ENCODE measurements at places on chromosomes 2 and 18.
A peak's percentile ranks its signal among the peaks of the same experiment; 100 is the strongest.

- H3K36me3 ChIP-seq: peaks cover 27% of the 10 kb centered on the region
- H3K4me3 ChIP-seq: no peak overlapping the region
- no peak for DNase-seq
- peak overlapping the region; percentile 7 for H3K27ac ChIP-seq
- no peaks in the 10 kb centered on the region for H3K4me1 ChIP-seq
- no peaks in the 10 kb centered on the region for H3K27me3 ChIP-seq
These were observed 41.8 kb downstream of the PTCD3 start for GRCh38 chr2:86147793-86148192.

- no peaks in the 10 kb centered on the region for H3K4me1 ChIP-seq
- no peaks in the 10 kb centered on the region for H3K36me3 ChIP-seq
- no peak overlapping the region for H3K4me3 ChIP-seq
These were observed 67.6 kb upstream of the RBBP8 start for GRCh38 chr18:22865354-22866116.

GRCh38 chr2:55923091-55923981, at the start of gene EFEMP1:
Gene EFEMP1, minus strand, starts transcription at chr2:55923782. Its CDS starts 1,342 bp downstream, at chr2:55922440.
- peaks cover 13% of the 10 kb centered on the region for H3K27me3 ChIP-seq
- no peaks in the 10 kb centered on the region for H3K36me3 ChIP-seq
- H3K27ac ChIP-seq: no peak within 1 kb of the TSS
- DNase-seq: no peak
- H3K4me3 ChIP-seq: no peak within 1 kb of the TSS
- H3K4me1 ChIP-seq: peaks cover 2% of the 10 kb centered on the region

- H3K4me3 ChIP-seq: no peak overlapping the region
- peaks cover 6% of the 10 kb centered on the region for H3K36me3 ChIP-seq
- peaks cover 17% of the 10 kb centered on the region for H3K4me1 ChIP-seq
- DNase-seq: no peak
- H3K27ac ChIP-seq: no peak overlapping the region
These were observed 69.1 kb upstream of the ID2 start for GRCh38 chr2:8612734-8613179.

DNA sequence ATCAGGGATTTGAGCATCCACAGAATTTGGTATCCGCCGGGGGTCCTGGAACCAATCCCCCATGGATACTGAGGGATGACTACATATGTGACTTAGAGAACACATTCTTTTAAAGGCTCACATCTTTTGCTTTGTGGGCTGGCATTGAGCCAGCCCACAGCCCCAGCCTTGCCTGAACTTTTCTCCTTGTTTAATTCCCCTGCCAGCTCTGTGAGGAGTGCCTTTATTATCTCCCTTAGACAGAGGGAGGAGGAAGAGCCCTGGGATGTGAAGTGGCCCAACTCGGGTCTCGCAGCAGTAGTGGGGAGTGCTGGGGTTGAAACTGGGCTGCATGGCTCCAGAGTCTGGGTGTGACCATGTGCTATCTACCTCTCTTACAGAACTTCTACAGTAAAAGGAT, 7.6 kb downstream of the TTC39C start:
- DNase-seq: no peak
- peak overlapping the region; percentile 97 for H3K27ac ChIP-seq
- H3K4me1 ChIP-seq: peaks cover 86% of the 10 kb centered on the region
- no peaks in the 10 kb centered on the region for H3K27me3 ChIP-seq

GRCh38 chr2:113795405-113795920, 39.0 kb upstream of the SLC35F5 start:
- H3K4me1 ChIP-seq: peaks cover 8% of the 10 kb centered on the region
- H3K4me3 ChIP-seq: no peak overlapping the region
- peaks cover 8% of the 10 kb centered on the region for H3K27me3 ChIP-seq
- no peak overlapping the region for H3K27ac ChIP-seq

DNA sequence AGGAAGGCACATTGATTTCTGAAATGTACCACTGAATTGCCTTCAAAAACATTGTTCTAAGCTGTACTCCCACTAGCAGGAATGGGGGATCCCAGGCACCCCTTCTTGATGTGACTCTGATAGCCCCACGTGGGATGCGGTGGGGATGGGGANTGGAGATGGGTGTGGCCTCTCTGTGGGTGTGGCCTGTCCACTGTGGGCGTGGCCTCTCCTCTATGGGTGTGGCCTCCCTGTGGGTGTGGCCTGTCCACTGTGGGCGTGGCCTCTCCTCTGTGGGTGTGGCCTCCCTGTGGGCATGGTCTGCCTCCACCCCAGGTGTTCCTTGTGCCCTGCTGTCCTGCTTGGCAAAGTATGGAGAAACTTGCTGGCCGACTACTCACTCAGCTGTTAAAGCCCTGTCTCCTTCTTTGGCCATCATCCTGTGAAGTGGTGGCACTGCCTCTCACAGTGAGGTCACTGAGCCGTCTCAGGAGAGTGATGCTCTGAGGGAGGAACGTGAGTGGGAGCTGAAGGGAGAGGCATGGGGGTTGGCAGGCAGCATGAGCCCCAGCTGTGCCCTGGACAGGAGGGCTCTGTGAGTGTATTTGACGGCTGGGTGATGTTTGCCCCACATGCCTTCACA, 6.7 kb upstream of the PARD6G start:
- H3K36me3 ChIP-seq: no peaks in the 10 kb centered on the region
- no peak for DNase-seq
- H3K27ac ChIP-seq: no peak overlapping the region
- H3K4me1 ChIP-seq: peaks cover 4% of the 10 kb centered on the region
- no peak overlapping the region for H3K4me3 ChIP-seq

GRCh38 chr2:104078431-104079157, 775.3 kb upstream of the POU3F3 start:
- H3K36me3 ChIP-seq: peaks cover 5% of the 10 kb centered on the region
- no peak for DNase-seq
- H3K4me1 ChIP-seq: no peaks in the 10 kb centered on the region
- H3K27me3 ChIP-seq: no peaks in the 10 kb centered on the region

- no peak overlapping the region for H3K27ac ChIP-seq
- no peaks in the 10 kb centered on the region for H3K4me1 ChIP-seq
- no peaks in the 10 kb centered on the region for H3K36me3 ChIP-seq
- H3K27me3 ChIP-seq: peaks cover 2% of the 10 kb centered on the region
- no peak overlapping the region for H3K4me3 ChIP-seq
These were observed 66.8 kb downstream of the LINC00305 start for GRCh38 chr18:64082054-64082453.

DNA sequence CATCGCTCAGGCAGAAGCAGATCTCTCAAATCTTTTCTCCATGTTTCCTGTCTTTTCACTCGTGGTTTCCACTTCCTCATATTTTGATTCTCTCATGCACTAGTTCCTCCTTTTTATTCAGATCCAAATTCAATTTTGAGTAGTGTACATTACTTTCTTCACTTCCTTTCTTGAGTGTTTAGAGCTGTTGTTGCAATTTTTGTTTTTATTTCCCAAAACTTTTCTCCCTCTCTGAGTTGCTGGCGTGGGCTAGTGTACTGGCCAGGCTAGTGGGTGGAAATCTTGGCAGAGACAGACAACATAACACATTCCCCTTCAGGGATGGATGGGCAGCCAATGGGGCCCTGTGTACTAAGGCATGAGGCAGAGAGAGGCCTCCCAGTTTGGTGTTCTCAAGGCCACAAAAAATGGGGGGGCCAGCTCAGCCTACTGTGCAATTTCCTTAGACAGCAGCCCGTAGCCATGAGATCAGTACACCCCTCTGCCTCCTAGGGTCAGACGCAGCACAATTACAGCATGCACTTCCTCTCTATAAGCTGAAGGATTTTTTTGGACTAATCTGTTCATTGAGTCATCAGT, 145.1 kb upstream of the PID1 start:
- no peaks in the 10 kb centered on the region for H3K4me1 ChIP-seq
- no peaks in the 10 kb centered on the region for H3K27me3 ChIP-seq
- DNase-seq: no peak
- H3K27ac ChIP-seq: no peak overlapping the region
- H3K4me3 ChIP-seq: no peak overlapping the region

DNA sequence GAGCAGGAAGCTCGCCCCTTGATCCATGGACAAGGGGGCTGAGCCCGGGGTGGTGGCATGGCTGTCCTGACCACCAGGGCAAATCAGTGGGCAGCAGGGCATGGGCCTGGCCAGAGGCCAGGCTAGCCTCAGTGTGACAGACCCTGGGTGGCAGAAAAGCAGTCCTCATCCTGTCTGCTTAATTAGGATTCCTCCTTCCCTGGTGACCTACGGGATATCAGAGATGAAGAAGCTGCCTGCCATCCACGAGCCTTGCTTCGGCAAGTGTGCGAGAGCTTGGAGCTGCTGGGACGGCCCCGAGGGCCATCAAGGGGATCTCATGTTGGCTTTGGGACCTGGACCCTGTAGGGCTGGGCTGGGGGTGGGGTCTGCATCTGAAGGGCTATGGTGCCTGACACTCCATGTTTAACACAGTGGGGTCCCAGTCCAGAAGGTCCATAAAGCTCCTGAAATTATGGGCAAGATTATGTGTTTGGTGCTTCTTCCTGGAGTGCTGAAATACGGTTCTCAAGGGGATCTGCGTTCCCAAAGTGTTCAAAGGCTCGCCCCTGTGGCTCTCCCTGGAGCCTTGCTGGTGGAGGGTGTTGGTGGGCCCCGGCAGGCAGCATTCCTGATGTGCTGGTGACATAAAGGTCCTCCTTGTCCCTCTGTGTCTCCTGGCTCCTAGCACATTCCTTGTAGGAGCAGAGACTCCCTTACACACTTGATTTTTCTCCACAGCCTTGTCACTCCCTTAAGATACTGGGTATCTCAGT, 52.6 kb downstream of the KCNIP3 start:
- peak; percentile 44 for DNase-seq
- no peak overlapping the region for H3K27ac ChIP-seq
- no peak overlapping the region for H3K4me3 ChIP-seq
- no peaks in the 10 kb centered on the region for H3K27me3 ChIP-seq
- peaks cover 2% of the 10 kb centered on the region for H3K4me1 ChIP-seq

GRCh38 chr2:158815658-158816057, 20.5 kb downstream of the DAPL1 start:
- H3K27ac ChIP-seq: no peak overlapping the region
- H3K4me3 ChIP-seq: no peak overlapping the region
- H3K4me1 ChIP-seq: peaks cover 7% of the 10 kb centered on the region
- no peaks in the 10 kb centered on the region for H3K36me3 ChIP-seq
- H3K27me3 ChIP-seq: peaks cover 24% of the 10 kb centered on the region

DNA sequence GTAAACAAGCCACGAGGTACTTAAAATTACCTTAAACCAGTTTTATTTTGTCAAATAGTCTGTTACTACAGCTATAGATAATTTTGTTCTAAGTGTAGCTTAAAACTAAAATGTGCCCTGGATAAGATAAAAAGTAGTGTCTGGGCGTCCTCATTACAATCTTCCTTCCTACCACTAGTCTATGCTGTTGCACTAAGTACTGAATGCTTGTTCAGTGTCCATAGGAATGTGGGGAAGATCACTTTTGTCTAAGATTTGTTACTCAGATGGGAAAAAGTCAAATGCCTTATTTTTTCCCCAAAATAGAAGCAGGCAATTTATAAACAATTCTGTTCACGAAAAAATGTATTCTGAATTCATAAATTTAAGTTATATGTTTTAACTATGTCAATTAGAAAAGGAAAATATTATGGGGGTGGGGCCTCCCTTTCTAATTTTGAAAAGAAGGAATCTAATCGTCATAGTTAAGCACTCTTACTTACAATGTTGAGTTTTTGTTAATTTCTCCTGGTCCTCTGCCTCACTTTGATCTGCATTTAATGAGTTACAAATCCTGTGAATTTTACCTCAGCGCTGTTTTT, 140.4 kb upstream of the VRK2 start:
- no peak overlapping the region for H3K27ac ChIP-seq
- H3K36me3 ChIP-seq: no peaks in the 10 kb centered on the region
- H3K27me3 ChIP-seq: no peaks in the 10 kb centered on the region
- no peak for DNase-seq
- H3K4me1 ChIP-seq: peaks cover 12% of the 10 kb centered on the region
- no peak overlapping the region for H3K4me3 ChIP-seq

- H3K27ac ChIP-seq: no peak overlapping the region
- no peaks in the 10 kb centered on the region for H3K36me3 ChIP-seq
- H3K4me3 ChIP-seq: no peak overlapping the region
- no peak for DNase-seq
These were observed 32.9 kb upstream of the FZD5 start for GRCh38 chr2:207802650-207803049.

DNA sequence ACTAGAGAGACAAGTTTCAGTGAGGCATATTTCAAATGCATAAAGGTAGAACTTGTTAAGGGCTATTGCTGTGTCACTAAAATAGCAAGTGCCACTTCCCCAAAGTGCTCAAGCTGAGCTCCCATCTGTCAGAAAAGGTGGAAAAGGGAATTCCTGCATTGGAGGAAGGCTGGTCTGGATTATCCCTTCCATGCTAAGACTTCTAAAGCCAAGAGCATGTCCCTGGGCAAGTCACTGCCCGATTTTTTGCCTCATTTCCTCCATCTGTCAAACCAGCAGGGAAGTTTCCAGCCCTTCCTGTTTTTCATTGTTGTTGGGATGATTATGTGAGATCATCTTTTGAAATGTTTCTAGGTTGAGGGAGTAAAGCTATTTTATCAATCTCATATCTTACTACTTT, 175.5 kb downstream of the SETBP1 start:
- peaks cover 19% of the 10 kb centered on the region for H3K4me1 ChIP-seq
- H3K27ac ChIP-seq: no peak overlapping the region
- DNase-seq: no peak
- H3K4me3 ChIP-seq: no peak overlapping the region
- peaks cover 12% of the 10 kb centered on the region for H3K36me3 ChIP-seq

DNA sequence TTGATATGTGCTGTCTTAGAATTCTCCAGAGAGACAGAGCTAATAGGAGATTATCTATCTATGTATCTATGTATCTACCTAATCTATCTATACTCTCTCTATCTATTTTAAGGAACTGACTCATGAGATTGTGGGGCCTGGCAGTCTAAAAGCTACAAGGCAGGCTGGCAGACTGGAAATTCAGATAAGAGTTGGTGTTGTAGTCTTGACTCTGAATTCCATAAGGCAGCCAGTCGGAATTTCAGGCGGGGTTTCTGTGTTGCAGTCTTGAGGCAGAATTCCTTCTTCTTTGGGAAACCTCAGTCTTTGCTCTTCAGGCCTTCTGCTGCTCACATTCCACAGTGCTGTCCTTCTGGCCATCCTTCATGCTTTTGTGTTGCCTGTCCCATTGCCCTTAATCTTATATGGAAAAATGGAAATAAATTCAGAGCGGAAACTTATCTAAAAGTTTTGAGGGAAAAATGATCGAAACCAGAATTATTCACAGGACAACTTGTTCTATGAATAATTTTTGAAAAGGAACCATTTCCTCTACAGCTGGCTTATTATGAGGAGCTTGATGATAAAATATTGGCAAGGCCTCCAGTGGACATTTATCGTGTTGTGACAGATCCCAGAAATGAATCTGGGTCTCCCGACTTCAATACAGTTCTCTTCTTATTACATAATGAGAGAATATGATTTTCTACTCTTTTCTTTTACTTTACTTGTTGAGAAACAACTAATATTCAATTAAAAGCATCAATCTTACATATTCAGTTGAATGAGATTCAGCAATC, 10.8 kb downstream of the IL1RL1 start:
- H3K4me3 ChIP-seq: no peak overlapping the region
- peaks cover 12% of the 10 kb centered on the region for H3K36me3 ChIP-seq
- H3K27me3 ChIP-seq: no peaks in the 10 kb centered on the region
- no peak overlapping the region for H3K27ac ChIP-seq
- DNase-seq: no peak

GRCh38 chr2:54321047-54321446, 65.0 kb upstream of the TSPYL6 start:
- no peak overlapping the region for H3K4me3 ChIP-seq
- no peaks in the 10 kb centered on the region for H3K4me1 ChIP-seq
- H3K36me3 ChIP-seq: no peaks in the 10 kb centered on the region
